ENCODE measurements at places on chromosomes 16 and 17.
A peak's percentile ranks its signal among the peaks of the same experiment; 100 is the strongest.

DNA sequence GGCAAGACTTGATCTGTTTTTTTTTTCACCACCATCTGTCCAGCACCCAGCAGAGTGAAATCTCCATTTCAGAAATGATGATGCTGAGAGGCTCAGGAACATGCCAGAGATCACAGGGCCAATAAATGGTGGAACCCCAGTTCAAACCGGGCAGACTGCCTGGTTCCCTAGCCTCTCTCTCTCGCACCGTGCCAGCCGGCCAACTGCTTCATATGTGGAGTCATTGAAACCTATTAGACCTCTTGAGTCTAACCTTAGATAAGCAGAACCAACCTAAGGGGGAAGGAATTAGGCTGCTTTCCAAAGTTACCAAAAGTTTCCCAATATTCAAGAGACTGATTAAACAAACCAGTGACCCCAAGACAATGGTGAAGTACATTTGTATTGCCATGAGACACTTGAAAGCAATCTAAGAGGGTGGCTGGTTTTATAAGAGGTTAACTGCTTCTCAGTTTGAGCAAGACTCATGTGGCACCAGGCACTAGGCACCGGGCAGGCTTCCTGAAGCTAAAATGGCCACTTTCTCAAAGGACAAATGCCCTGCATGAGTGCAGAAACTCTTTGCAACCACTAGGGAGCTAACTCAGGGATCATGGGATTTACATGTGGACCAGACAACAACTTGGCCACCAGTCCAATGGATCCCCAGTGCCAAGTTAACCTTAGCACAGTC, 18.4 kb downstream of the TOX3 start:
- no peak for DNase-seq

DNA sequence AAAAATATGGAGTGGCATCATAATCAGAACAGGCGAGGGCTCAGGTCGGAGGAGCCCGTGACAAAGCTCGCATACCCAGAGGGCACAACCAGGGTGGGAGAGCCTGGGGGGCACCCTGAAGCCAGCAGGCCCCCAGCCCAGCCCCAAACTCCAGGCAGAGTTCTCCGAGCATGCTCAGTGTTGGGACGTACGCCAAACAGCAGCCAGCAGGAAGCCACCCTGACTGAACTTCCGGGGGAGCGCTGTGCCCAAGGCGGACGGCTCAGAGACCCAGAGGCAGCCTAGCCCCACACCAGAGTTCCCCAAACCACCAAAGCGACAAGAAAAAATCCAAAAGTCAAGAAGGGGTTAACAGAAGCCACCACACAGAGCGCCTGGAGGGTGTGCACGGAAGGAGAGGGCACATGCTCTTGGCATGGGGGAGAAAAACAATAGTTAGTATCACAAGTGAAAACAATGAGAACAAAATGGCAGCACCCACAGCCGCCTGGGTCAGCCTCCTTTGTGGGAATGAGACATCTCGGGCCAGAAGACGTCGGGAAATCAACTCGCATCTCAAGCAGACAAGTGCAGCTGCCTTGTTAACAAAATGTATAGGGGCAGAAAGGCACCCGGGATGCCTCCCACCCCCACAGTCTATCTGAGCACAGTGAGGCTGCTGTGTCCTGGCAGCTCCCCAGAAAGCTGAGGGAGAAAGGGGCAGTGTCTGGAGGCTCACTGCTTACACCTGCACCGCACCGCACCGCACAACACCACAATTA, 11.9 kb downstream of the EXOC7 start:
- DNase-seq, result no peak

- DNase-seq, result no peak
Observed at GRCh38 chr17:75645889-75646637, 12.8 kb downstream of the SMIM5 start.

DNA sequence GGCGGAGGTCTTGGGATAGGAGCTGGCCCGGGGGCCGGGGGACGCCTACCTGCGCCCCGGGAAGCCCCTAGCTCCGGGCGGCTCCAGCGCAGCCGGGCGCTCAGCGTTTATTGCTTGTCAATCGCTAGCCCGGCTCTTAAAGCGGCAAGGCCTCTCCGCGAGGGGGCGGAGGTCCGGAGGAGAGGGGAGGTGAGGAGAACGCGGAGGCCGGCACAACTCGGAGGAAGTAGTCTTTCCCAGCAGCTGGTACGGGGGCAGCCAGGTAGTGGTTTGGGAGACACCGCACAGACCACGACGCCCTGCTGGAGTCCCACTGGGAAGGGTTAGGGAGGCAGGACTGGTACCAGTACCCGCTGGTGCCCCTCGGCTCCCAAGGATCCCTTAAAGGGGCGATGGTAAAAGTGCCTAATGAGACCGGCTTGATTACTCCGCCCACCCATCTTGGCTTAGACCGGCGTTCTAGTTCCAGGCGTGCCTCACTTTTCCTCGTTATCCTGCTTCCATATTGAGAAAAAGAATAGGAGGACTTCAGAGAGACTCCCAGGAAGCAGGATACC, at the start of gene MPP2:
Gene MPP2, minus strand, starts transcription at position 112 of the 557 bp plus-strand sequence. CDS start 3,076 bp downstream, outside the sequence.
- DNase-seq, result peak; percentile 76

DNA sequence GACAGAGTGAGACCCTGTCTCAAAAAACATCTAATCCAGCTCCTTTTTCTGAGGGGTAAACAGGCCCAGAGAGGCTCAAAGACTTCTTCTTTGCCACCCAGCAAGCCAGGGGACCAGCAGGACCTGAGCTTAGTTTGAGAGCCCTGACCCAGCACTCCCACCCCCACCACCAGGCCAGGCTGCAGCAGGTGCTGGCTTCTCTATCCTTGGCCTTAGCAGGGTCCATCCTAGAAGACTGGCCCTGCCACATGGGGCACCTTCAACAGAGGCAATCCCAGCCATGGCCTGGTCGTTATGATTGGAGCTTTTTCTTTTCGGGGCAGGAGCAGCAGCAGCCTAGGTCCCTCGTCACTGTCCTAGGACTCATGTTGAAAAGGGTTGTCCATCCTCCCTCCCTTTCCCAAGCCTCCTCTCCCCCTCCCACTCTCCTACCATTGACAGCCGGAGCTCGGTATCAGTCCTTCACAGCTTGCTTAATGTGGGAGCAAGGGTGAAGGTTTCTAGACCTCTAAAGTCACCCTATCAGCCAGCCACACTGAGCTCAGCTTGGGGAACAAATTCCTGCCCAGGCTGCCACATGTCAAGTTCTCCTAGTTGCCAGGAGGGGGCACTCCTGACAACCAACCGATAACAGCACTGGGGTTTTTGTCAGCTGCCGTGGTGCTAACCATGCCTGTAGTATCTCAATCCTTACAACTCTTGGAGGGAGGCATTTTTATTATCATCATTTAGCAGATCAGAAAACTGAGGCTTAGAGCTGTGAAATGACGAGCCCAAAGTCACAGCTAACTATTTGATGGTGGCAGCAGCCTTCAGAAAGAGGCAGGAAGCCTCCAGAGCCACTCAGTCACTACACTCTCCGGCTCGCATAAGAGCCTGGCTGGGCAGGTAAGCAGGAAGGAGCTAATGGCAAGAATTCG, 11.2 kb downstream of the MRPL27 start:
- peak; percentile 84 for DNase-seq

DNA sequence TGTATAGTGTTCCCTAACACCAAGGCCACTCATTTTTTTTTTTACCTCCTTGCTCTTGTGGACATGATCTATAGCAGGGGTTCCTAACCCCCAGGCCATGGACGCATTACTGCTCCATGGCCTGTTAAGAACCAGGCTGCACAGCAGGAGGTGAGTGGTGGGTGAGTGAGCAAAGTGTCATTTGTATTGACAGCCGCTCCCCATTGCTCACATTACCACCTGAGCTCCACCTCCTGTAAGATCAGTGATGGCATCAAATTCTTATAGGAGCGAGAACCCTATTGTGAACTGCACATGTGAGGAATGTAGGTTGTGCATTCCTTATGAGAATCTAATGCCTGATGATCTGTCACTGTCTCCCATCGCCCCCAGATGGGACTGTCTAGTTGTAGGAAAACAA, 342.0 kb downstream of the SOX9 start:
- no peak for DNase-seq

Measured in cardiac muscle cell (in vitro differentiated cells and primary cell).